Jurkat, Clone E6-1 (cell line): ENCODE measurements at places on chromosomes 7 and 10.

- no peak for DNase-seq
These were observed 76.0 kb upstream of the C1QL3 start for GRCh38 chr10:16597656-16598055.

- DNase-seq, result no peak
These were observed 76.9 kb downstream of the UBE2H start for GRCh38 chr7:129875745-129876411.

GRCh38 chr7:38222481-38223096, 44.5 kb downstream of the STARD3NL start:
- peak; percentile 70 for DNase-seq

GRCh38 chr7:37109843-37110242, 338.8 kb downstream of the ELMO1 start:
- no peak for DNase-seq

GRCh38 chr7:13532028-13532753, 457.3 kb downstream of the ETV1 start:
- DNase-seq, result no peak

GRCh38 chr7:155973451-155973997, 161.3 kb upstream of the SHH start:
- DNase-seq, result no peak

DNA sequence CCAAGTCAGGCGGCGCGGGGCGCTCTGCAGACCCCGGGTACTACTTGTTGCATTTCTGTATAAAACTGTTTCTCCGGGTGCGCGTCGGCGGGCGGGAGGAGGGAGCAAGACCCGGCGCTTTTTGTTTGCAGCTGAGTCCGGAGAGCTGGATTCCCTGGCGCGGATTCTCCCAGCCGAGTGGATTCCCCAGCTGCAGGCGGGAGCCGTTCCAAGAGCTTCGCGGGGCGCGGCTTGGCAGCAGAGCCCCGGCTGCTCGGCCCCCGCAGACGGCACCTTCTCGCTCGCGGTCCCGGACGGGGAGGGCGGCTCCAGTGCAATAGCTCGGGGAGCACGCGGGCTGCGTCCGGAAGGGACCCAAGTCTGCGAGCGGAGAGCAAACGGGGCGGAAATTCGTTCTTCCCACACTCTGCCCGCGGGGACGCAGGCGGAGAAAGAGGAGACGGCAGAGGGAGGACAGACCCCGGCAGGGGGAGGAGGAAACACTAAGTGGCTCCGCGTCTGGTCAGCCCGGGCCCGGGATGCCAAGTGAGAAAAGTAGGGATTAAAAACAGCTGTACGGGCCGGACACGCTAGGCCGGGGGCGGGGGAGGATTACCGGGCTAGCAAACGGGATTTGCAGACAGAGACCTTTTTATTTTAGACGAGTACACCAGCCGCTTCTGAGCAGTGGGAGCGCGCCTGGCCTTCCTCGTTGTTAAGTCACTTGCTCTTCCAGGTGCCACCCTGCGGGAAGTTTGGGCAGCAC, at the start of gene TRIL:
TSS of gene TRIL (minus strand) at position 96 of the 745 bp plus-strand sequence. CDS start 284 bp downstream, outside the sequence.
- DNase-seq, result no peak

- DNase-seq, result peak; percentile 59
These were observed 161.0 kb downstream of the TEX36 start for GRCh38 chr10:125521721-125522680.

DNA sequence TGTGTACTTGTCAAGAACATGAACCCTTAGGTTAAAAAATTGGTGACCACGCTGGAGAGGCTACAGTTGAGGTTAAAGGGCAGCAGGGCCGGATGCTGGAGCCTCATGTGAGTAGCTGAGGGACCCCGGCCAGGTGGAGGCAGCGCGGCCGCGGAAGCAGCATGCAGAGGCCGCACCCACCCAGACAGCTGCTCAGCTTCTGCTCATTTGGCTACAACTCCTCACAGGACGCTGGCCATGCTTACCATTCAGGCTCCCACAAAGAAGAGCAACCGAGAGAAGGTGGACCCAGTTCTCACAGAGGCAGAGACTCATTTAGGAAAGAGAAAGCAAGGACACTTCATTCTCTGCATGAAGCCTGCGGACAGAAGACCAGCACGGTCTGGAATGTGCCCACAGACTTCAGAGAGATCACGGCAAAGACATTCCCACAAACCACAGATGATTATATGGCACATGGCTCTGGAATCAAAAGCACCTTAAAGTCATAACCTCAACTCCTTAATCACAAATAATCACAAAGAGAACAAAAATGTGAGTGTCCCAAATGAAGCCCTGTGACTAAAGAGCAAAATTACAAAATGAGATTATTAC, 94.4 kb downstream of the VOPP1 start:
- DNase-seq, result no peak

DNA sequence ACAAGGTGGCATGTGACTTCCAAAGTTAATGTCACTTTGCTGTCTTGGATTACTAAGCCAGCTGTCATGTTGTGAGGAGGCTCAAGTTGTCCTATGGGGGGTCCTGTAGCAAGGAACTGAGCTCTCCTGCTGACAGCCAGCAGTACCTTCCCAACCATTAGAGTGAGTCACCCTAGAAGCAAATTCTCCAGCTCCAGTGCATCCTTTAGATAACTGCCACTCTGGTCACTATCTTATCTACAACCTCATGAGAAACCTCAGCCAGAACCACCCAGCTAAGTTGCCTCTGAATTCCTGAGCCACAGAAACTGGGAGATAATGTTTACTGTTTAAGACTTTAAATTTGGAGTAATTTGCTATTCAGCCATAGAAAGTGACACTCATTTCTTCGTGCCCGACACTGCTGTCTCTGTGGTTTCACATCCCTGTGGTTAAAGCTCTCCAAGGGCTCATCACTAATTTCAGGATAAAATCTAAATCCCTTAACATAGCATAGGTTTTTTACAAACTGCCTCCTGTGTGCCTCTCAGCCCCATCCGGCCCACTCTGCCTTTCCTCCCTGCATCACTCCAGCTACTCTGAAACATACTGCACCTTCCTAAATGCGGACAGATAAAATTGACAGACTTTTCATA, 83.5 kb downstream of the PRR15 start:
- no peak for DNase-seq

DNA sequence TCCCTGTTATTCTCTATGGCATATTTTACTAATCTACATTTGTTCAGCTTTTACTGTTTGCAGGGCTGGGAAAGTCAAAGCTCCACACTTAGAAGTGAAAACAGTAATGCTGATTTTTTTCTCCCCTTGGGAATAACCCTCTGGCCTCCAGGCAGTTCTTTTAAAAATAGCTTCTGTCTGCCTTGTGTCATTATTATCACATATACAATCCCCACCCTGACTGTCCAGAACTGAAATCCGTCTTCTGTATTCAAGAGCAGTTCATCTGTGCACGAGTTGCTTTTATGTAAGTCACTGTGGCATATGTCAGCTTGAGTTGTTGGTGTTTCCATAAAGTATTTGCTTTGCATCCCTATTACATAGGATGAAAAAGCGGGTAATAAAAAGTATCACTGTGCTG, 1221.1 kb upstream of the CELF2 start:
- DNase-seq, result no peak

- DNase-seq, result no peak
These were observed 82.7 kb downstream of the CUX1 start for GRCh38 chr7:101900103-101900502.

GRCh38 chr7:53087274-53087673, 51.8 kb downstream of the POM121L12 start:
- no peak for DNase-seq

DNA sequence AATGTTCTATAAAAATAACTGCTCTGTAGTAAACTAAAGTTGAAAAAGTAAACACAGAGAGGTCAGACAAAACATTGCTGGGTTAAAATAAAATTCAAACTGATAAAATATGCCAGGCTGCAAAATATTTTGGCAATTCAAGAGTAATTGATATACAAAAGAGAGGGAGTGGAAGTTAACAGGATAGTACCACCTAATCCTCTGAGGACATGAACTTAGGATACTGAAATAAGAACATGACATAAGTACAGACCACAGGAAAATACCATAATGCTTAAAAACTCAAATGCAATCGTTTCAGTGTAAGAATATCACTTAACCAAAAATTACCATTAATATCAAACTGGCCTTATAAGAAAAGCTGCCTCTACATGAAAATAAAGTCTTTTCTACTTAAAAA, 37.6 kb upstream of the GPR22 start:
- no peak for DNase-seq

GRCh38 chr10:29634764-29635625, at the start of gene SVIL:
TSS of gene SVIL (minus strand) at chr10:29634971. CDS start at chr10:29555058, 79,913 bp downstream.
- no peak for DNase-seq

GRCh38 chr10:30238836-30239235, 110.2 kb downstream of the MTPAP start:
- DNase-seq, result no peak
